Immature natural killer cell (primary cell): ENCODE measurements at places on chromosomes 1 and 21.

GRCh38 chr1:24384251-24385090 is 29.1 kb downstream of the STPG1 start:
- no peak for DNase-seq

DNA sequence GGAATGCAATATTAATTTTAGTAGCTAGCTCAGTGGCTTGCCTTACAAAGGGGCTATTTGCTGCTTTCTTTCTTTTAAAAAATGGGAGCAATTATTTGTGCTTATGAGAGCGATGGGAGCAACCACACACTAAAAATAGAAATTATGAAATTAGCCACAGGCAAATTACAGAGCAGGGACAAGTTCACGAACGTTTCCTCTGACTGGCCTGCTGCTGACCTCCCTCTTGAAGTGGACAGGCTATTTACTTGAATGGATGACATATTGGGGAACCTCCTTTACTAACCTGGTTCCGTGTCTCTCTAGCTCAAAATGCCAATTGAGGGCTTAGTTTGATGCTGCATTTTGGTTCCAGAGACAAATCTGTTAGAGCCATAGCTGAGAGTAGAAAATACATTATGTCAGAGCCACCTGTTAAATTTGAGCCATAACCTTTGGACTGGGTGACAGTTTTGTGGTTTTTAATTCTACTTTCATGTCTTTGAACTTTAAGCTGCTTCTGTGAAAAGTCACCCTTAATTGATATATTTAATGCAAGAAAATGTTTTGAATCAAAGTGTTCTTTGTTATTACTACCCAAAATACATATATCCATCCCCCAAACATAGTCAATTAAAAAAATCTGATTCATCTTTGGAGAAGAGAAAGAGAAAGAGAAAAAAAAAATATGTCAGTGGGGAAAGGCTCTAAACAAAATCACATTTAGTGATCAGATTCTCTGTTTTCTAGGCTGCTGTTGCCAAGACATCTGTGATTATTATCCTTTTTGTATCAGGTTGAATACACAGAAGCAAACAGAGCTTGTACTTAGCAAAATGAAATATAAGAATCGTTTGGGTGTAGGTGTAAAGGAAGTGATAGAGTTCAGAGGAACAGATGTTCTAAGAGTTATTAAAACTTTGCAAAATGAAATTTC is 351.9 kb downstream of the ADGRL2 start:
- no peak for DNase-seq

DNA sequence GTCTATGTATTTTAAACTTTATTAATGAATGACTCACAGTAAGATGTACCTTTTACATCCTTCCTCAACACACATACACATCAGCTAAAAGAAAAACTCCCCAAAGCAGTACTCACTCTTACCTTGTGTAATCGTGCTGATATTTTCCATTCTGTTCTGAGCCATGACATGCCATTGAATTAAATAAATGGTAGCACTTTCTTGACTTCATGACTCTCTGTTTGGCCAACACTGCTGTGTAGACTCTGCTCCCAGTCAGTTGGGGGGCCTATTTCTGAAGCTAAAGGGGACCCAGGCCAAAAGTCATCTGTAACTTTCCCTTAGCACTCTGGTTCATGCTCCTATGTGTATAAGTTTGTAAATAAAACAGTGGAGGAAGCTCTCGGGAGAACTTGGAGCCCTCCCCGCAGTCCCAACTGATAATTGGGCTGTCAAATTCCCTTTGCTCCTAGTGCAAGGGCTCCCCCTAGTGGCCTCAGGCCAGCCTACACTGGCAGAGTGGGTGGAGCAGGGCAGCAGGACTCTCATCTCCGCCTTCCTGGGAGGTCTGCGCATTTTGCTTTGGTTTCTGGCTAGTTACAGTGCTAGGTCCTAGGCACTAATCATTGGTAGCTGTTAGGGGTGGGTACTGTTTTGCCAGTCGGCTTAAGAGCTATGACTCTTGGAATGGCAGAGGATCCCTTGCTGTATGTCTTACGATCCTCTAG is 1.7 kb upstream of the FYB2 start:
- DNase-seq, result peak; percentile 15

DNA sequence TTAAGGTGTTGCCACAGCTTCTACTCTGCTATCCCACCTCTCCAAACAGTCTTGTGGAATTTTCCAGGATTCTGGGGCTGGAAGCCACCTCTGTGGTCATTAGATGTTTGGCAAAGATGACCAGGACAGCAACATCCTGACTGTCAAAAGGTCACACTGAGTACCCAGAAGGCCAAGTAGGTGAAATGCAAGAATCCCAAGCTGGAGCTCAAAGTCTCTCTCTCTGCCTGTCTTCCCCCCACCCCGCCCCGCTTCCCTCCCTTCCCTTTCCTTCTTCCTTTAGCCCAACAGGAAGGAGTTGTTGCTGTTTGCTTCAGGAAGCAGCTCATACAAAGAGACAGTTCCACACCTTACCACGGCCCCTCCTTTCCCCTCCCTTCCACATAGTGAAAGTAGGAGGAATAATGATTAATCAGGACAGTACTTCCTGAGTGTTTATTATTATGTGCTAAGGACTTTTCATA is 75.6 kb upstream of the SLC2A1 start:
- DNase-seq, result no peak

DNA sequence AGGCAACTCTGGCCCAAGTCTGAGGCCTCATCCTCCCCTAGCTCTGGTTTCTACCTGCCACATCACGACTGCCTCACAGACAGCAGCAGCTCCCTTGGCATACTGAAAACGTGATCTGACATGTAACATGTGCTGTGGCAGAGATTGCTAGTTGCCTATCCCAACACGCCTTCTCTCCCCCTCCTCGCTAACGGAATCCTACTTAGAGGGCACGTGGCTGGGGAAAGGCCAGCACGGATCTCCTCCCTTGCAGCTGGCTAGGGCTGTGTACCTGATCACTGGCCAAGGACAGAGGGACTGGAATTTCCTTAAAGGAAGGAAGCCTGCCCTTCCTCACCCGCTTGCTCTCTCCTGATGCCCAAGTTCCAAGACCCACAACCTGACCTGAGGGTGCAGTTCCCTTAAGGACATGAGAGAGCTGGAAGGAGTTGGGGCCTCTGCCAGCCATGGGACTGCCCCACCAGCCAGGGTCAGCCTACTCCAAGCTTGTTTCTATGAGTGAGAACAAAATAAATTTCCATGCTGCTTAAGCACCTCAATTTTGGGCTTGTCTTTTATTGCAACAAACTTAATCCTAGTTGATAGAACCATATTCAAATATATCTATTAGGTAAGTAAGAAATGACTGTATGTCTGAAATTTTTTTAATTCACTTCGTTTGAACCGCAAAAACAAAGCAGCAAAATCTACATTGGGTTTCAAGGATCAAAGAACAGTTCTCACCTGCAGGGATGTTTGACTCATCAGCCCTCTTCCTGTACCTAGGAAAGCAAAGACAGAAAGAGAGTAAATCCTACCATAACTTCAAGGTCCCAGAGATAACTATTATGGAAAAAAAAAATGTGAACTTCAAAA is 7.2 kb downstream of the SETD4 start:
- no peak for DNase-seq

GRCh38 chr1:19347533-19348172 is 35.5 kb downstream of the SLC66A1 start:
- DNase-seq, result no peak

DNA sequence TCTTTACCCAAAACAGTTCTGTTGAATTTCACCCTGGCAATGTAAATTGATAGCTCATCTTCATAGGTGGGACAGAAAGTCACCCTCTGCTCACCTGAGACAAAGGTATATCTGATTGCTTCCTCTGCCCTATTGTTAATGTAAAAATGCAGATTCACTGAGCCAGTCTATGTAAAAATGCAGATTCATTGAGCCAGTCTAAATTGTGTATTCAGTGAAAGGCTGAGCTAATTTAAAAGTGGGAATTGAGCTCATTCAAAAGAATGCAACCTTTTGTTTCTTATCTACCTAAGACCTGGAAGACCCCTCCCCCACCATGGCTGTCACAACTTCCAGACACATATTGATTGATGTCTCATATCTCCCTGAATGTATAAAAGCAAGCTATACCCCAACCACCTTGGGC is 4.8 kb upstream of the MYSM1 start:
- no peak for DNase-seq

- DNase-seq, result no peak
Observed at GRCh38 chr1:11061652-11062365, 2.0 kb upstream of the SRM start.

- no peak for DNase-seq
Observed at GRCh38 chr21:19130379-19131028, 726.9 kb upstream of the TMPRSS15 start.

GRCh38 chr1:202143011-202143767 is 1.3 kb downstream of the ARL8A start:
- DNase-seq, result no peak

- DNase-seq, result no peak
Observed at GRCh38 chr21:14753466-14754258, 207.5 kb upstream of the SAMSN1 start.

DNA sequence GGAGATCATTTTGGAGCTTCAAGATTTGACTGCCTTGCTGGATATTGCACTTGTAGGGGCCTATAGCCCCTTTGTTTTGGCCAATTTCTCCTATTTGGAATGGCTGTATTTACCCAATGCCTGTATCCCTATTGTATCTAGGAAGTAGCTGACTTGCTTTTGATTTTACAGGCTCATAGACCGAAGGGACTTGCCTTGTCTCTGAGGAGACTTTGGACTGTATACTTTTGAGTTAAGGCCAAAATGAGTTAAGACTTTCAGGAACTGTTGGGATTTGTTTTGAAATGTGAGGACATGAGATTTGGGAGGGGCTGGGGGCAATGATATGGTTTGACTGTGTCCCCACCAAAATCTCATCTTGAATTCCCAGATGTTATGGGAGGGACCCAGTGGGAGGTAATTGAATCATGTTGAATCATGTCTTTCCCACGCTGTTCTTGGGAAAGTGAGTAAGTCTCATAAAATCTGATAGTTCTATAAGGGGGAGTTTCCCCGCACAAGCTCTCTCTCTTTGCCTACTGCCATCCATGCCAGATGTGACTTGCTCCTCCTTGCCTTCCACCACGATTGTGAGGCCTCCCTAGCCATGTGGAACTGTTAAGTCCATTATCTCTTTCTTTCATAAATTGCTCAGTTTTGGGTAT is 276.1 kb downstream of the LMX1A start:
- DNase-seq, result no peak

GRCh38 chr1:41724926-41725325 is 193.8 kb downstream of the HIVEP3 start:
- no peak for DNase-seq

- DNase-seq, result no peak
Observed at GRCh38 chr1:217029281-217030157, 306.3 kb upstream of the ESRRG start.

GRCh38 chr1:171372418-171373084 is 58.6 kb downstream of the FMO4 start:
- DNase-seq, result no peak

- DNase-seq, result no peak
Observed at GRCh38 chr1:45723248-45723930, 27.1 kb downstream of the IPP start.
